Retinal pigment epithelial cell (primary cell): ENCODE measurements at places on chromosomes 11 and 22.

GRCh38 chr22:31504282-31504681, 7.9 kb downstream of the SFI1 start:
- no peak for DNase-seq

DNA sequence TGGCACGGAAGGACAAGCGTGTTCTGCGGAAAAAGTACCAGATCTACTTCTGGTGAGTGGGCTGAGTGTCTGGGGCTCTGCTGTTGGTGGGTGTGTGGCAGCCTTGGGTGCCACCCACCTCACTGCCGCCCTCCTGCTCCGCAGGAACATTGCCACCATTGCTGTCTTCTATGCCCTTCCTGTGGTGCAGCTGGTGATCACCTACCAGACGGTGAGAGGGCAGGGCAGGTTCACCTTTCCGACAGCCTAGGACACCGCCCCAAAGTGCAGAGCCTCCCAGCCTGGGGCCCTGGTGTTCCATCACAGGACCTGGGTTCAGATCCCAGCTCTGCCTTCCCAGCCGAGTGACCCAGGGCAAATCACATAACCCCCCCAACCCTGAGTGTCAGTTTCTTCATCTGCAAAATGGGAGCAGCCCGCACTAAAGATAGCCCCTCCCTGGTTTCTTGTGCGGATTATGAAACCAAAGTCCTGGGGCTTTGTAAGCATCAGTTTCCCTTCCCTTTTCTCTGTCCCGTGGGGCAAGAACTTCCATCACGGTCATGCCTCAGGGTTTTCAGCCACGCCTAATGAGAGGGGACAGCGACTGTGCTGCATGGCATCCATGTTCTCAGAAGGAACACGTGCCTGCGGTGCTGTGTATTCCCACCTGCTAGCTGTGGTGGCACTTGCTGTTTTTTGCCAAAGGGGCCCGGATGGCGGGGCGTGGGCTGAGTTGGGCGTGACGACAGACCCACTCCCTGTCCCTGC, 9.8 kb upstream of the TAGLN start:
- DNase-seq = no peak

GRCh38 chr11:14414470-14415461, 55.8 kb upstream of the RRAS2 start:
- no peak for DNase-seq

- DNase-seq = no peak
These were observed 10.0 kb downstream of the TAB1 start for GRCh38 chr22:39409516-39410029.

DNA sequence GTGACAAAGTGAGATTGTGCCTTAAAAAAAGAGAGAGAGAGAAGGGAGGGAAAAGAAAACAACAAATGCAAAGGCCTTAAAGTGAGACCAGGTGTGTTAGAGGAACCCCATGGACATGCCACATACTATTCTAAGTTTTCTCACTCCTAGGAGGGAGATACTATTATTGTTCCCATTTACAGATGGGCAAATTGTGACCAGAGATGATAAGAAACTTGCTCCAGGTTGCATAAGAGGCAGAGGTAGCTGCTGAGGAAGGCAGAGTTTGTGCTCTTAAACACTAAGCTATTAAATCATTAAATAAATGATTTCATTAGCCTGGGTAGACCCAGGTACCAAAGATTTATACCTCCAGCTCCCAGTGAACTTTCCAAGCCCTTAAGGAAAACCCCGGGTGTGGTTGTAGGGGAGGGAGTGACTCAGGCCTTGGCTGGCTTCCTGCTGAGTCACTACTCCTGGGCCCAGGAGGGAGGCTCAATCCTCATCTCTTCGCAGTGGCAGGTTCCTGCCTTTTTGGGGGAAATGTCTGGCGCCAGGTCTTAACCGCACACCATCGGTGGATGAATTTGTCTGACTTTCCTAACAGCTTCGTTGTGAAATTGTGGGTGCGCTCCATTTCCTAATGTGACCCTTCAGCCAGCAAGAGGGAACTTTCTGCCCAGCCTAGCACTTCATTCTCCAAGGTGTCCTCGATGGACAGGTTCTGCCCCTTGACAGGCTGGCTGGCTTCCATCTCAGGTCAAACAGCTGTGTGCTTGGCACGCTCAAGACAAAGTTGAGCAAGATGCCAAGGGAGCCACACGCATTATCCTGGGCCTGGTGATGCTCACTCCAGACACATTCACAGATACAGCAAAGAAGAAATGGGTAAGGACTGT, 33.4 kb upstream of the PTPRJ start:
- DNase-seq = peak; percentile 86

DNA sequence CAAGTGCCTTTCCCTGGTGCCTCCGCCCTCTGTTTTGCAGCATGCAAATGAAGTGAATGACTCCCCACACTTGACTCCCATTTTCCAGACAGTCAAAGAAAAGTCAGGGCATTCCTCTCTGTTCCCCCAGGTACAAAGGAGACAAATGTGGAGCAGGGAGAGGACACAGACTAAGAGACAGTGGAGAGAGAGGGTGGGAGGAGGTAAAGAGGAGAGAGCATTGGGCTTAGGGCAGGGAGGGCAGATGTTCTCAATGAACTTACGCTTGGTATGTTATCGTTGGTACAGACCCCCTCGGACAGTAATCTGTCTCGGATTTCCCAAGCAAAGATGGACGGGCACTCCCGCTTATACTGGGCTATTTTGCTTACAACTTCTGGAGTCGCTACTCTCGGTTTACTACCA, 9.8 kb downstream of the PAX6 start:
- DNase-seq = no peak

DNA sequence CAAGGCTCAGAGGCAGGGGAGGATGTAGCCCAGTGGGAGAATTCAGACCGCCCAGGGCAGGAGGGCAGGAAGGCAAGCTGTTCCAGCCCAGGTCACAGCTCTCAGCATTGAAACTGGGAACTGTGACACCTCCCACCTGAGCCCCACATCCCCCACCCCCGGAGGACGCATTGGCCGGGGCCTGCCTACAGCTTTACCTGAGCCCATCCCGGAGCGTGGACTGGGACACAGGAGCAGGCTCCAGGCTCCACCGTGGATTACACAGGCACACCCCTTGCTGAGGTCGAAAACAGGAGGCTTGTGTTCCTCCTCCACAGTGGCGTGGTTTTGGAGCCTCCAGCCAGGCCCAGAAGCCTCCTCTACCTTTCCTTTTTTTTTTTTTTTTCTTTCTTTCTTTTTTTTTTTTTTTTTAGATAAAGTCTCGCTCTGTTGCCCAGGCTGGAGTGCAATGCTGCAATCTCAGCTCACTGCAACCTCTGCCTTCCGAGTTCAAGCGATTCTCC, 9.1 kb upstream of the PGA3 start:
- no peak for DNase-seq

DNA sequence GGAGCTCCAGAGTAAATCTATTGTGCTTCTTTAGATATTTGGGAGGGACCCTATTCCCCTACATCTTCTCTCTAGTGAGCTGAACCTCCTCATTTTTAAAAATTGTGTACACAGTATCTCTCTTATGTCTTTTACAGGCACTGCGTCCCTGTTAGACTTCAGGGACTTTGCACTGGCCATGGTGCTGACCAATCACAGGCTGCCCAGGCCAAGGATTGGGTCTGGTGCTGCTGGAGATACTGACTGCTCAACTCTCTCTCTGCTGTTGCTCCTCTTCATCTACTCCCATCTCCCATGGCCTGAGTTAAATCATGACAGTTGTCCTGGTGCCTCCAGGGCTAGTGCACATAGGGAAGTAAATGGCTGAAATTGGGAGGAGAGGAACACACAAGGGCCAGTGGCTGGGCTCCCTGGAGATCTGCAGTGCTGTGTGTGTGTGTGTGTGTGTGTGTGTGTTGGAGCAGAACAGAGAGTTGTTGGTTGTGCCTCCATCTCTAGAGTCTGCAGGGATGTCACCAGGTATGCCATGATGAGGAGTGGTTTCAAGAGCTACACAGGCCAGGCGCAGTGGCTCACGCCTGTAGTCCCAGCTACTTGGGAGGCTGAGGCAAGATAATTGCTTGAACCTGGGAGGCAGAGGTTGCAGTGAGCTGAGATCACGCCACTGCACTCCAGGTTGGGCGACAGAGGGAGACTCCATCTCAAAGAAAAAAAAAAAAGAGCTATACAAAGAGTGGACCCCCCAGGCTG, 155.3 kb downstream of the ST3GAL4 start:
- DNase-seq = no peak

DNA sequence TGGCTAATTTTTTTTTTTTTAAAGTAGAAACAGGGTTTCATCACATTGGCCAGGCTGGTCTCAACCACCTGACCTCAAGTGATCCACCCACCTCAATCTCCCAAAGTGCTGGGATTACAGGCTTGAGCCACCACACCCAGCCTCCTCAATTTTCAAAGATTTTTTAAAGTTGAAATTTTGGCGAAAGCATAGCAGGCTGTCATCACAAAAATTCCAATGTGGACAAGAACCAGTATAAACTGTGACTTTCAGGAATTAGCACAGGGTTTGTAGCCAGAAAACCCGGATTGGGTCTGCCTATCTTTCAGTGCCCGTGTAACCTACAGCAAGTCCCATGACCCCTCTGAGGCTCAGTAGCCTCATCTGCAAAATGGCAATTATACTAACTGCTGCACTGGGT, 80.2 kb downstream of the SGSM3 start:
- no peak for DNase-seq

DNA sequence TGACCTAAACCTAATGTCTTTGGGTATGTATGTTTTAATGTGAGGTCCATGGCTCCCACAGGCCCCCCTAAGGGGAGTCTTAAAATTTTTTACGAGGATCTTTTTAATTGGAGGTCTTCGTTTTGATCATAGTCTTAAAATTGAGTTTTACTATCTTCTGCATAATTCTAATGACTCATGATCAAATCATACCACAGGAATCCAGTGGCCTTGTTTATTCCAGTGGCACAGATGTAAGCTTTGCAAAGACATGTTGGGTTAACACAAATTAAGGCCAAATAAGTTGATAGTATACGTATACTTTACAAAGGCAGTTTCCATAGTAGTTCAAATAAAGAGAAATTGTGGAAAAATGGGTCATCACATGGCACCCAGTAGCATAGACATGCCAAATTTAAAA, 33.9 kb upstream of the FJX1 start:
- DNase-seq = no peak

GRCh38 chr22:38335077-38335476, 17.8 kb upstream of the CSNK1E start:
- no peak for DNase-seq

- DNase-seq = no peak
These were observed 159.0 kb upstream of the ZC3H12C start for GRCh38 chr11:109934151-109934550.

DNA sequence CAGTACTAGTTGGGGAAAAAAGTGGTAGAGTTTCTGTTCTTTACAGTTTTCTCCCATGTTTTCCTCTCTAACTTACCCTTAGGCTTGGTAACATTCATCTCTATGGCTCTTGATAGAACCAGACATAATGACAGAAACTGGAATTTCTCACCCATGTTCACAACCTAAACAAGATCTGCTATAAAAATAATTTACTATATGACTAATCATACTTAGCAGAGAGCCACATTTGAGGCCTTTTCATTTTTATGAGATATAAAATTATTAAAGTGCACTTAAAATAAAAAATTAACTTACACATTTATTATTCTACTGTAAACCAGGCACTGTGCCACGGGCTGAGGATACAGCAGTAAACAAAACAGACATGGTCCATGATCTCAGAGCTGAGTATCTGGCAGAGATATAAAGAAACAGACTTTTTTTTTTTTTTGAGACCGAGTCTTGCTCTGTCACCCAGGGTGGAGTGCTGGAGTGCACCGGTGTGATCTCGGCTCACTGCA, 98.1 kb downstream of the GAB2 start:
- no peak for DNase-seq

DNA sequence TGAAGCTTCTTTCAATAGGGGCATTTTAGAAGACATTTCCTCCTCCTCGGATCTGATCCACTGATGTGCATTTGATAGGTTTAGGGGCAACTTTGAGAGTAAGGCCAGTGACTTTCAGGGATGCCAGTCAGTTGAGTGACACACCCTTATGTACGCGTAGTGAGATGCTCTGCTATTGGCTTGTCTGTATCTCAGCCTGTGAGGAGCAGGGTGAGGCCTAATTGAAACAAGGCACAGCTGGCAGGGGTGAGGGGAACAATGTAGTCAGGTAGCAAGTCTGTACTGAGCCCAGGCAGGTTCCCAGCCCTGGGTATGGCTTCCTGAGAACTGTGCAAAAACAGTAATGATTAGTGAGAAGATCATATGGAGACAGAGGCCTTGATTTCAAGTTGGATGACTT, 61.5 kb downstream of the STIM1 start:
- DNase-seq = no peak

GRCh38 chr11:123268156-123268555, 73.1 kb upstream of the CLMP start:
- DNase-seq = no peak

DNA sequence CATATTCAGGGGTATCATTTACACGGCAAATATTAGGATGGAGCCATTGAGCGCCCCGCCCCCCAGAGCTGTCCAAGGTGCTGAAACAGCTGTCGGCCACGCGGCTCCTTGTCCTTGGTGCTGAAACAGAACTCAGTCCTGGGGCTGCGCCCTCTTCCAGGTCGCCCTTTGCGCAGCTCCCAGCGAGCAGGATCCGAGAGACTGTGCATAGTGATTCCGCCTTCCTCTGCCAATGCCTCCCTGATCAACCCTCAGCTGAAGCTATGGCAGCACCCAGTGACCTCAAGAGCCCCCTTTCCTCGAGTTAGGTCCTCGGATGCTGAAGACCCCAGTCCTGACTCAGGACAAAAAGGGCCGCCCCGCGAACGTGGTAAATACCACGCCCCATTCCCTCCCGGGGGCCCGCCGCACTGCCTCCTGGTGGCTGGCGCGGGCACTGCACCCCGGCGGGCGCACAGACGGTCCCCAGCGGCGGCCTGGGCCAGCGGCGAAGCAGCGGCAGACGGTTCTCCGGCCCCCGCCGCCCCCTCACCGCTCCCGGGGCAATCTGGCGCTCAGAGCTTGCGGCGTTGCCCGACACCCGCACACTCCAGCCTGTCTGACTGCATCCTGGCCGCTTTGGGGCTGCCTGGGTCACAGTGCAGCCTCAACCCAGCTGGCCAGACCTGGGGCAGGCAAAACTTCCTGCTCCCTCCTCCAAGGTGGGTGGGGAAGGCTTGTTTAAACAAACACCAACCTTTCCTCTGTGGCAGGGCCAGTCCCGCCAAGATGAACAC, 13.4 kb downstream of the SYT7 start:
- DNase-seq = peak; percentile 41

GRCh38 chr22:25395915-25396314, 168.6 kb upstream of the GRK3 start:
- DNase-seq = no peak

DNA sequence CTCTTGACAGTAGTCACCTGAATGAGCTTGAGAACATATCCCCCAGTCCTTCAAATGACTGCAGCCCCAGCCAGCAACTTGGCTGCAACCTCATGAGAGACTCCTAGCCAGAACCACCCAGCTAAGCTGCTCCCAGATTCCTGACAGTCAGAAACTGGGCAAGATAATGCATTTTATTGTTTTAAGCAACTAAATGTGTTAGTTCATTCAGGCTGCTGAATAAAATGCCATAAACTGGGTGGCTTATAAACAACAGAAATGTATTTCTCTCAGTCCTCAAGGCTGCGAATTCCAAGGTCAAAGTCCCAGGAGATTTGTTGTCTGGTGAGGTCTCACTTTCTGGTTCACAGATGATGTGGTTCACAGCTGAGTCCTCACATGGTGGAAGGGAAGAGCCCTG, 5.8 kb upstream of the PAMR1 start:
- DNase-seq = no peak

GRCh38 chr11:2528301-2529050, 83.7 kb downstream of the KCNQ1 start:
- no peak for DNase-seq

GRCh38 chr11:35891096-35891495, 52.8 kb upstream of the LDLRAD3 start:
- DNase-seq = no peak
